ENCODE measurements at places on chromosomes 2 and 18. TPM values are rescaled to one million over a fixed set of nuclear protein-coding genes. Genes with fewer than 3 reads are reported as not detected.
A peak's percentile ranks its signal among the peaks of the same experiment; 100 is the strongest.

GRCh38 chr2:218631837-218632236, 24.1 kb downstream of the PLCD4 start:
- DNase-seq: no peak

The PROM2 gene
- polyA plus RNA-seq: 39.1 TPM

GRCh38 chr2:109304242-109304641, 175.2 kb downstream of the SH3RF3 start:
- DNase-seq: no peak

DNA sequence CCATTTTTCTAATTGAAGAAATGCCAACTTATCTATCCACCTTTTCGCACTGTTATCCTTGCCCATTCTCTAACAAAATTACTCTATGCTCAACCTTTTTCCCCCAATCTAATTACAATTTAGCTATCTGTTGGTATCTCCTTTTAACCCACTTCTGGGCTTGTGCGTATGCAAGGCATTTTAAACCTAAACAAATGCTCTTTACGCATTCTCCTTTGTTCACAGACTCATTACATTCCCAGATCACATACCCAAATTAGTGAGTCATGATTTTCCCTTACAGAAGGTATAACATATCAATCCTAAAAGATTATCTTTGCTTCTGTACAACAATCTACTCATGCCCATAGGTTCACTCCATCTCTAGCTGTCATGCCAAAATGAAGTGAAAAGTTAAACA, 71.7 kb upstream of the LYPD1 start:
- DNase-seq: no peak

DNA sequence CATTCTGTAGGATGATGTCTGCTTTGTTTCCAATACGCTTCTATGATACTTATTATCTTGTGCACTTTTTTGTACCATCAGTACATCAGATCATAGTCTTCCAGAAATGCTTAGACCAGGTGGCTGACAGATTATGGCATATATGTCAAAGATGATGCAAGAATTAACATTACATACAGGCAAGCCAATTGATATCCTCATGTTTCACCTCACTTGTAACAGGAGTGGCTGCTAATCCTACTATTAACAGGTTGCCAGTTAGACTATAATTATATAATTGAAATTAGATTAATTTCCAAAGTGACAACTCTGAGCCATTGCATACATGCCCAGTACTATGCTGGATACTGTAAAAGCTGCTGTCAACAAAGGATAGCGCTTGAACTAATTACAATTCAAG, 77.2 kb downstream of the TLK1 start:
- no peak for DNase-seq

GRCh38 chr18:23337599-23338444, 115.3 kb upstream of the RIOK3 start:
- peak; percentile 73 for DNase-seq

The OSGEPL1 gene
- 28.5 TPM for polyA plus RNA-seq

GRCh38 chr2:159017837-159018236, 49.4 kb downstream of the TANC1 start:
- no peak for DNase-seq

GRCh38 chr2:96145848-96146152, 560 bp upstream of the DUSP2 start:
- no peak for DNase-seq

The DSC2 gene
- polyA plus RNA-seq: 48.3 TPM

- no peak for DNase-seq
Observed at GRCh38 chr18:59514203-59514602, 155.1 kb upstream of the LMAN1 start.

GRCh38 chr2:237126519-237127174, 41.0 kb downstream of the COPS8 start:
- no peak for DNase-seq

- DNase-seq: no peak
Observed at GRCh38 chr2:24332791-24333540, 27.4 kb downstream of the ITSN2 start.

The KATNAL2 gene
- polyA plus RNA-seq: 14.1 TPM

DNA sequence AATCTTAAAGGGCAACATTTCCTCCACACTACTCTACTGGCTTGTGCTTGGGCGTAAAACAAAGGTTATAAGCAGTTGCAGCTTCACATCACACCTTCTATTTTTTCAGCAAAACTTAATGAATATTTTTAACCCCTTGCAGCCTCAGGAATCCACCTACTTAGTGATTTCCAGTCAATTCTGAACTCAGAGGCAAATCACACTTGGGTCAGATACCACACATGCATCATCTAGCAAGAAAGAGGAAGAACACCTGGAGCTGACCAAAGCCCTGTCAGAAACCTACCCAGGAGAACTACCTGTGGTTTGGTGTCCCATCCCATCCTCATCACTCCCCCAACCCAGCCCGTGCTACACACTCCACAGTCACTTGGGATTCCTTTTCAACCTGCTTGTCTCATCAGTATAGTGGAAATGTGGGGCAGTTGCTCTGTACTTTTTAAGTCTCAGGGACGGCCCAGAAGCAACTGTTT, 25.5 kb downstream of the PIAS2 start:
- DNase-seq: no peak

- DNase-seq: no peak
Observed at GRCh38 chr2:227383686-227384085, 4.1 kb downstream of the SCYGR1 start.

- no peak for DNase-seq
Observed at GRCh38 chr2:1656961-1657841, 87.1 kb downstream of the PXDN start.

The EXOC6B gene
- 25.0 TPM for polyA plus RNA-seq

The KCTD1 gene
- polyA plus RNA-seq: 68.9 TPM

DNA sequence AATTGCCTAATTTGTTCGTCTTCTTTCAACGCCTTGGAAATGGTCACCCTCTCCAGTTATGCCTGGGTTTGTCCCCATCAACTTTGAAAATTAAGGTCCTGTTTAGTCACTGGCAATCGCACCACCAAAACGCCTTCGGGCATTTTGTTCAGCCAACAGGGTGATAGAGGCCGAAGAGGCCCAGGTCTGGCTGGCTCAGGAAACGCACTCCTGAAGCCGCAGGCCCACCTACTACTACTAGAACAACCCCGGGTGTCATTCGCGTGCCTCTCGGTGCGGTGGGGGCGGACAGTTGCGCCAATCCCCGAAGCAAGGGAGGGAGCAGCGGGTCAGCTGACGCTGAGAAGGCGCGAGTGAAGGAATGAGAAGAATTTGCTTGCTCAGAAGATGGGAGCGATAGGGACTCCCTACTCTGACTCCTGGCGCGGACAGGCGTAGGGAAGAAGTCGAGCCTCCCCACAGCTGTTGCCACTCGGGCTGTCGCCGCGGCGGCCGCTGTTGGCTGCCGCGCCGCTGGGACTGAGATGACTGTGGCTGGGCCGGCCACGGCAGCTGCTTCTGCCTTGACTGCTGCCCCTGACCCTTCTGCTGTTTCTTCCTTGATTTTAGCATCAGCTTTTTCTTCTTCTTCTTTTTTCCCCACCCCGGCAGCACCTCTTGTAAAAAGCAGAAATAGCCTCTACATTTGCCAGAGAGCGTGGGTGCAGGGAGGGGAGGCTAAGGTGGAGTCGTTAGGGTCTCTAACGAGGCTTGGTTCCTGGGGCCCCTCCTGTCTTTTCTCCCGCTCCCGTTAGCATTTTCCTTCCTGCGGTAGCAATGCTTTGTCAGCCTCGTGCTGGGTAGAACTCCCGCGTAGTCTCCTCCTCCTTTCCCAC, 387.6 kb downstream of the FIGN start:
- DNase-seq: peak; percentile 74

DNA sequence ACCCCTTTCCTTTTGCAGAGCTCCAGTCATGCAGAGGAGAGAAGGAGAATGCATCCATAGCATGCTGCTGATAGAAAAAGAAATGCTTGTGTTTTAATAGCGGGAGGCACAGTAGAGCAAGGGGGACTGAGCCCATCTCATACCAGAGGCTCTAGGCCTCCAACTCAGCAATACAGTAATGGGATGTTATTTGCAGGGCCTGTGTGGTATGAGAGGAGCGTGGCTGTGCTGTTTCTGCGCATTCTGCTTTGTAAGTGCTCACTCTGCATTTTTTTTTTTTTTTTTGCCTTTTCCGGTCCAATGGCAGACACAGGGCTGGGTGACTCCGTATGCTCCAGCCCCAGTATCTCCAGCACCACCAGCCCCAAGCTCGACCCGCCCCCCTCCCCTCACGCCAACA, 200.0 kb downstream of the GBX2 start:
- no peak for DNase-seq

The ABCA12 gene
- polyA plus RNA-seq: 0.62 TPM

DNA sequence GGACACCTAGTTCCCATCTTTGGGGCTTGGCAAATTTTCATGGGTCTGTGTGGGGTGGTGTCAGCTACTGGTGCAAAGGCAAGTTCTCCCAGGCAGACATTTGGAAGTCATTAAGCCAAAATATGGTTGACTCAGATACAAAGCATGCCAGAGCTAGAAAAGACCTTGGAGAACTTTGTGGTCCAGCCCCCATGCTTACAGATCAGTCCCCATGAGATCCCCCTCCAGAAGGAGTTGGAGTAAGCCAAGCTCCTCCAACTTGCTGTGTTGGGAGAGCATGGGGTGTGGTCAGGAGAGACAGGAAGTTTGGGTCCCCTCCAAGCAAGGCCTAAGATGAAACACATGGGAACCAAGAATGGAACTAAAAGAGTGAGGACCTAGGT, 224.5 kb downstream of the CYP26B1 start:
- DNase-seq: no peak

Measured in left kidney (tissue), 8 donors.